HCT116 (cell line): ENCODE measurements at places on chromosomes 3 and 15.

DNA sequence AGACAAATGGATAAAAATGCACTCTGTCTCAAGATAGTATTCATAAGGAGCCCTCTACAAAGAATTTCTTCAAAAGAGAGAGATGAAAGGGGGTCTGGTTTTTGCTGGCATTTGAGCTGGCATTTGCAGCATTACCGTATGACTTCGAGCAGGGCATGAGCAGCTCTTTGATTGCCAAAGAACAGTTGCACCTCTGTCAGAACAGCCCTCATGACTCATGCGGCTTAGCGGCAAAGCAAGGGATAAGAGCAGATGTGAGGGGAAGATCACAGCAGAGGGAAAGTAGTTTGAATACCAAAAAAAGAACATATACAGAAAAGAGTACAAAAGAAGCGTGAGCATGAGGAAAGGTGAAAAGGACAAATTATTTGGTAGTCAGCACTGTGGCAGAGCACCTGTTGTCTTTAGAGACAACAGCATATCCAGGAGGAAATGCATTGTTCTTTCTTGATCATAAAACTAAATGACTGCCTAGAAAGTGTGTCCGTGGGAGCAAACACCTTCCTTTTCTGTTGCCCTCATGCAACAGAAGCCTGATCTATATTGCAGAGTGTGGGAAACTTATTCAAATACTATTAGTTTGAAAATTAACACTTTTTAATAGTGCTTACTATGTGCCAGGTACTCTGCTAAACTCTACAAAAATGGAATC is 80.5 kb upstream of the SLC24A5 start:
- no peak for DNase-seq

- DNase-seq: no peak
These were observed 478.8 kb downstream of the EPHA3 start for GRCh38 chr3:89586256-89586655.

- DNase-seq: peak; percentile 27
These were observed 32.7 kb upstream of the DLG1 start for GRCh38 chr3:197331131-197331530.

DNA sequence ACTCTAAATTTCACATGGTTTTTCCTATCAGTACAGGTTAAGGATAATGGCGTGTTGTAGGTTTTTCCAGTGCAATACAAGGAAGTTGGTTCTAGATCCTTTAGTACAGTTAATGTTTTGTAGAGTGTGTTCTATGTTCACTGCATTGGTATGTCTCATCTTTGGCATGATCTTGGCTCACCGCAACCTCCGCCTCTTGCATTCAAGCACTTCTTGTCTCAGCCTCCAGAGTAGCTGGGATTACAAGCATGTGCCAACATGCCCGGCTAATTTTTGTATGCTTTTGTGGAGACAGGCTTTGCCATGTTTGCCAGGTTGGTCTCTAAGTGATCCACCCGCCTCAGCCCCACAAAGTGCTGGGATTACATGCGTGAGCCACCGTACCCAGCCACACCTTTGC is 30.4 kb downstream of the SNRPN start:
- no peak for DNase-seq

- DNase-seq: no peak
These were observed 3.3 kb downstream of the TMEM115 start for GRCh38 chr3:50355829-50356552.

DNA sequence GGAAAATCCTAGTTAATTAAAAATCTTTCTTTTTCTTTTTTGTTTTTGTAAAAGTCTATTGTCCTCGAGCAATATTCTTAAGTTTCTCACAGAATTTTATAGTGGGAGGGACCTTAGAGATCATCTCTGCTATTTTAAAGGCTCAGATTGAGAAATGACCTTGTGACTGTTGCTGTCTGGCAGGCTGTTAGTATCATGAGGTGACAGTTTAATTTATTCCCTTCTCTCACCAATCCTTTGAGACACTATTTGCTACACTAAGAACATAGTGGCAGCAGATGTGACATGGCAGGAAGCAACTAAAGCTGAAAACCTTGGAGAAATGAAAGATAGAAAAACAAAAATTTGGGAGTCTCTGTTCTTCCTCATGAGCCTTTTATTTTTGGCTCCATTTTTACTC is 24.9 kb downstream of the APPL1 start:
- DNase-seq: no peak

DNA sequence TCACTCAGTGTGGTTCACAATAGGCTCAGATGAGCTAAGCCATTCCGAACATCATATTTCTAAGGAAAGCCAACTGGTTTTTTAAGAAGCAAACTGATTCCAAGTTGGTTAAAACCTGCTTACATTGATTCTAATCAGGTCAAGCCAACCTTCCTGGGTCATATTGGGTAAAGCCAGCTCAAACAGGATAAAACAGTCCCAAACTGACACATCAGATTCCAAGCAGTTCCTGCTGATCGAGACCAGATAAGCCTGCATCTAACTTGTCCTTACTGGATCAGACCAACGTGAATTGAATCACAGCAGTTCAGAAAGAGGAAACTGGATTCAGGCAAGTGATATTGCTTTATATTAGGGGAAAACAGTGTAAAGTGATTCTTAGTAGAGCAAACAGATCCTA is 18.6 kb upstream of the THSD4 start:
- no peak for DNase-seq

DNA sequence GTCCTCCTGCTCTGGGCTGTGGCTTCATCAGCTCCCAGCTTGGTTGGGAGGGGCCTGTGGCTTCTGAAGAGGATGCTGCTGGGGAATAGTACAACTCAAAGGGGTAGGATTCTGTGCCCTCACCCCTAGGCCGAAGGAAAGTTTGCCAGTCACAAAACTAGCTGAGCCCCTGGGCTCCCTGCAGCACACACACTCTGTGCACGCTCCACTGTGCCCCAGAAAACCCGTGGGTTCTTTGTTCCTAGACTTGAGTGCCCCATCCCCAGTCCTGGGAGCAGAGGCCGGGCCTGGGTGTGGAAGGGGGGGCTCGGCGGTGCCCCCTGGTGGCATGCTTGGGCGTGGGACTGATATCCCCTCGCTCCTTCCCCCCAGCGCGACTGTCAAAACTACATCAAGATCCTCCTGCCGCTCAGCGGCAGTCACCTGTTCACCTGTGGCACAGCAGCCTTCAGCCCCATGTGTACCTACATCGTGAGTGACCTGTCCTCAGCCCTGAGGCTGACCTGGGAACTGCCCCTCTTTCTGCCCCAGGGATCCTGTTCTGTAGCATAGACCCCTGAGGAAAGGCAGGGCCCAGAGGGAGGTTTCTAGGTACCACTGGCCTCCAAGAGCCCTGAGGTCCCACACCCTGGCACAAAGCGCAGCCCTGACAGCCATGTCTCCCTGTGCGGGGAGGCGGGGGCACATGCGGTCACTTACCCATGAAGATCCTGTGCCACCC is 14.2 kb downstream of the CIB1 start:
- no peak for DNase-seq

DNA sequence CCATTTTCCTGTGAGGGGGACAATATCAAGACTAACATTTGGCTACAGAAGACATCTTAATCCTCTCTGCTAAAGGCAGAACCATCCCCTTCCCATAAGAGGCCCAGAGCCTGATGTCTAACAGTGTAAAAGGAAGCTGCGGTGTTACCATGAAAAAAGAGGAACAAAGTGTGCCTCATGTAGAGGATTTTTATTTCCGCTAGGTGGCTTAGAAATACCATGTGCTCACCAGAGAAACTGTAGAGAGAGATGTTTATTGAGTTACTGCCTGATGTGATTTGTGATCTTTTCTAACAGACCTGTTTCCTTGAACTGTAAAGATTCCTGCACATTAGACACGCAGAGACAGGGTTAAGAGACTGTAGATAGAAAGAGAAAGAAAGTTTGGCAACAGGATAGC is 22.0 kb downstream of the OR5H15 start:
- peak; percentile 7 for DNase-seq

- DNase-seq: no peak
These were observed 6.1 kb downstream of the RHO start for GRCh38 chr3:129534428-129535027.

DNA sequence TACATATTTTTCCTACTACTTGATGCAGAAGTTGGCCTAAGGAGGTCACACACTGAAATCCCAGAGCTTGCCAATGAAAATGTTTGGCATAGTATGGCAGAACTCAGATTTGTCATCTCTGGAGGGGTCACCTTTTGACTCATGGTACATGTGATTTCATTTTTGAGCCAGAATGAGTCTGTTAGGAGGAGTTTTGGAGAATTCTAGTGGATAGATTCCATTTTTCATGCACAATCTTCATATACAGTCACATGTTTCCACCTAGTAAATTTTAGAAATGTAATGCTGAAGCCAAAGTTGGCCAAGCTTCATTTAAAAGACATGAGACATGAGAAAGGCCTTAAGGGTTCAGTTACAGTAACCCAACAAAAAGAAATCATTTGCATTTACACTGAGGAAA is 97.8 kb upstream of the IGSF10 start:
- DNase-seq: no peak

DNA sequence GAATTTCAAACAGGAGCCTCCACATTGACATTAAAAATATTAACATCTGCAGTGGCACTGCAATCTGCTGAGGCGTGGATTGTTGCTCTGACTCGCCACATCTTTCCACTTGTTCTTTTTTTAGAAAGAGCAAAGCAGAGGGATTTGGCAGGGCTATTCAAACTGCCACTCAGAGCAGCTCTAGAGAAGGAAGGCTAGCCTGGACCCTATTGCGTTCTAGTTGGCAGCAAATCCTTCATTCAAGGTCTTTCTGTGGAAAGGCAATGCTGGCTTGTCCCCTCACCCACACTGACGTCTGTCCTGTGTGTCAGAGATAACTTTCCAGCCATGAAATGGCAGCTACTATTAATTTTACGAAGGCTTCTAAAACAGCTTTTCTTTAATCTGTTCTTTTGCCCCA is 483.2 kb upstream of the SGO1 start:
- no peak for DNase-seq

DNA sequence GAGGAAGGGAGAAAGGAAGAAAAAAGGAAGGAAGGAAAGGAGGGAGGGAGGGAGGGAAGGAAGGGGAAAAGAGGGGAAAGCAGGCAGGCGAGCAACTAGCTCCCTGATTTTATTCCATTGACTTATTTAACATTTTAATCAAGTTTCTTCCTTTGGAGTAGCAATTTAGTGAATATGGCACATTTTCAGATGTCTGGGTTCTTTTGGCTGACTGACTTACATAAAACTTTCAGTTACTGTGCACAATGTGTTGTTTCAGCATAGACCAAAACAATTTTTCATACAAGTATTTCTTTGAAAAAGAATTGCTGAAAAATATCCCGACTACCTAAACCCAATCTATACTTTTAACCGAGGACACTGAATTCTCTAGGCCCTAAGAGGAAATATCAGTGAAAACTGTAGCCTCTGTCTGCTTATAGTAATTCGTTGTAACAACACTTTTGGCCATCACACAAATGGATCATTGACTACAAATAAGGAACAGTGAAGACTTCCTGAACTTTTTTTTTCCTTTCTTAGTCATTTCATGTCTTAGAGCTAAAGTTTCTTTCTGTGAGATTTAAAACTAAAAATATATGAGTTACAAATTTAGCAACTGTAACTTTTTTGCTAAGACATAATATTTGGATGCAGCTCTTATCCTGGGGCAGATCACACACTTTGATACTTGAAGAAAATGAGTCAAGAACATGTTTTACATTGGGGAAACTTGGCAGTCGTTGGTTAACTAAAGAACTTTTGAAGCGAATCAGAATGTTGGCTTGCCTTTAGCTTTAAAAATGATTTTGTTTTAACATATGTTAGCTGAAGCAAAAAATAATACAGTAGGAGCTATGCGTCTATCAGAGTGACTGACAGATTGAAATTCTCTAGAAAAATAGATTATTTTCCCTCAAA is 79.6 kb downstream of the SOX2 start:
- no peak for DNase-seq

DNA sequence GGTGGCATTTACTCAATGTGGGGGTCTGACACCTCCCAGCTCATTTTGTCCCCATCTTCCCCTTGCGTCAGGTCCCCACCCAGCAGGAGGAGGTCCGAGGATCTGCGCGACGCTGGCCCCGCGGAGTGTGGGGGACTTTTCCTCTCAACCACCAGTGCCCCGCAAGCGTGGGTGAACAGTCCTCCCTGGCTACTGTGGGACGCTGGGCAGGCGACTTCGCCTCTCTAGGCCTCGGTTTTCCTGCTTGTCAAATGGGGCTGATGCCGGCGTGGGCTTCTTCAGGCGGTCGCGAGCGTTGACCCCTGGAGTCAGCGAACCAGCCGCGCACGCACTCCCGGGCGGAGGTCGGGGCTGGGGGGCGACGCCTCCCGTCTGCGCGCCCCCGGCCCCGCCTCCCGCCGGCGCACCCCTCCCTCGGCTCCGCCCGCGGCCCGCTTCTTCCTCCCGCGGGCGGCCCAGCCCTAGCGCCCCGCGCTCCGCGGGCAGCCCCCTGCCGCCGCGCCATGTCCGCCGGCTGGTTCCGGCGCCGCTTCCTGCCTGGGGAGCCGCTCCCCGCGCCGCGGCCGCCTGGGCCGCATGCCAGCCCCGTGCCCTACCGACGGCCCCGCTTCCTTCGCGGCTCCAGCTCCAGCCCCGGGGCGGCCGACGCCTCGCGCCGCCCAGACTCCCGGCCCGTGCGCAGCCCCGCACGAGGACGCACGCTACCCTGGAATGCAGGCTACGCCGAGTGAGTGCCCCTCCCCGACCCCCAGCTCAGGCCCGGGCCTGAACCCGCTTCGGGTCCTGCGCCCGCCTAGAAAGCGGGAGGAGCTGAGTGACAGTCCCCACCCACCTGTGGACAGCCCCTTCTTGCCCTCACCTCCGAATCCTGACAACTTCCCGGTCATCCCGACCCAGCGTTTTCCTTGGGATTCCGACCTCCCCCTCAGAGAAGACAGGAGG is at the start of gene PPM1M:
Gene PPM1M (plus strand): TSS at position 438 of the 942 bp plus-strand sequence. CDS start 66 bp downstream, at position 504.
- no peak for DNase-seq

- DNase-seq: no peak
These were observed 85.1 kb downstream of the ZBTB20 start for GRCh38 chr3:115062009-115062408.

DNA sequence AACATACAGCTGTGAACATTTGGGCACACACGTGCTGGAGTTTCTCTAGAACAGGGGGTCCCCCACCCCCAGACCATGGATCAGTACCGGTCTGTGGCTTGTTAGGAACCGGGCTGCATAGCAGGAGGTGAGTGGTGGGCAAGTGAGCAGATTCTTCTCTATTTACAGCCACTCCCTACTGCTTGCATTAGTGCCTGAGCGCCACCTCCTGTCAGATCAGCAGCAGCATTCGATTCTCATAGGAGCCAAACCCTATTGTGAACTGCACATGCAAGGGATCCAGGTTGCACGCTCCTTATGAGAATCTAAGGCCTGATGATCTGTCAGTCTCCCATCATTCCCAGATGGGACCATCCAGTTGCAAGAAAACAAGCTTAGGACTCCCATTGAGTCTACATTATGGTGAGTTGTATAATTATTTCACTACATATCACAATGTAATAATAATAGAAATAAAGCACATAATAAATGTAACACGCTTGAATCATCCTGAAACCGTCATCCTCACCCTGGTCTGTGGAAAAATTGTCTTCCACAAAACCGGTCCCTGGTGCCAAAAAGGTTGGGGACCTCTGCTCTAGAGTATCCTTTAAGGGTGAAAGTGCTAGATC is 25.8 kb downstream of the CHRM5 start:
- peak; percentile 22 for DNase-seq
